ENCODE measurements at places on chromosomes 16 and 17. TPM values are rescaled to one million over a fixed set of nuclear protein-coding genes. Genes with fewer than 3 reads are reported as not detected.

DNA sequence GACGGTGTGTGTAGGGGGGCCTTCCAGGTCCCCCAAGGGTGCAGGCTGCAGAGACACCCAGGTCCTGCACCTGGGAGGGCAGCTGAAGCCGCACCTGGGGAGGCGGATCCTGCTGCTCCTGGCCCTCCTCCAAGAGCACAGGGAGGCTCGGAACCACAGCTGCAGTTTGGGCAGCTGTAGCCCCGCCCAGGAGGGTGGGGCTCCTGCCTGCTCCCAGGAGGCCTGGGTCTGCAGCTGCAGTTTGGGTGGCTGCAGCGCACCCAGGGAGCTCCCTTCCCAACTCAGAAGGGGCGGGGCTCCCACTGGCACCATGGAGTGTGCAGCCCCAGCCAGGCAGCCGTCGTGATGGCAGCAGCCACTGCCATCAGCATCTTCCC lies 69.4 kb upstream of the NKD1 start:
- no peak overlapping the region for H3K27ac ChIP-seq
- H3K4me3 ChIP-seq, result no peak overlapping the region
- H3K27me3 ChIP-seq, result peaks cover 2% of the 10 kb centered on the region
- H3K36me3 ChIP-seq, result no peaks in the 10 kb centered on the region
- no peaks in the 10 kb centered on the region for H3K4me1 ChIP-seq

GRCh38 chr17:10271106-10271562 lies 72.7 kb upstream of the GAS7 start:
- no peak overlapping the region for H3K27ac ChIP-seq
- no peak for DNase-seq
- H3K4me1 ChIP-seq, result peaks cover 1% of the 10 kb centered on the region
- no peak overlapping the region for H3K4me3 ChIP-seq

GRCh38 chr16:49734331-49734730 lies 121.6 kb downstream of the ZNF423 start:
- H3K4me1 ChIP-seq, result no peaks in the 10 kb centered on the region
- DNase-seq, result no peak
- no peak overlapping the region for H3K4me3 ChIP-seq
- H3K36me3 ChIP-seq, result no peaks in the 10 kb centered on the region

VWA3A gene
- total RNA-seq, result not detected

GRCh38 chr16:12255919-12256665 lies 279.6 kb downstream of the SNX29 start:
- no peaks in the 10 kb centered on the region for H3K27me3 ChIP-seq
- no peaks in the 10 kb centered on the region for H3K36me3 ChIP-seq
- no peak overlapping the region for H3K27ac ChIP-seq
- H3K4me1 ChIP-seq, result peaks cover 8% of the 10 kb centered on the region

FBXO39 gene
- total RNA-seq, result not detected

- H3K4me1 ChIP-seq, result no peaks in the 10 kb centered on the region
- H3K4me3 ChIP-seq, result no peak overlapping the region
- H3K27me3 ChIP-seq, result peaks cover 6% of the 10 kb centered on the region
Measured at GRCh38 chr17:73393962-73394361, 82.2 kb upstream of the CDC42EP4 start.

All from IMR-90 (cell line).